ENCODE measurements at places on chromosomes 12 and 14. TPM values are rescaled to one million over a fixed set of nuclear protein-coding genes. Genes with fewer than 3 reads are reported as not detected.

DNA sequence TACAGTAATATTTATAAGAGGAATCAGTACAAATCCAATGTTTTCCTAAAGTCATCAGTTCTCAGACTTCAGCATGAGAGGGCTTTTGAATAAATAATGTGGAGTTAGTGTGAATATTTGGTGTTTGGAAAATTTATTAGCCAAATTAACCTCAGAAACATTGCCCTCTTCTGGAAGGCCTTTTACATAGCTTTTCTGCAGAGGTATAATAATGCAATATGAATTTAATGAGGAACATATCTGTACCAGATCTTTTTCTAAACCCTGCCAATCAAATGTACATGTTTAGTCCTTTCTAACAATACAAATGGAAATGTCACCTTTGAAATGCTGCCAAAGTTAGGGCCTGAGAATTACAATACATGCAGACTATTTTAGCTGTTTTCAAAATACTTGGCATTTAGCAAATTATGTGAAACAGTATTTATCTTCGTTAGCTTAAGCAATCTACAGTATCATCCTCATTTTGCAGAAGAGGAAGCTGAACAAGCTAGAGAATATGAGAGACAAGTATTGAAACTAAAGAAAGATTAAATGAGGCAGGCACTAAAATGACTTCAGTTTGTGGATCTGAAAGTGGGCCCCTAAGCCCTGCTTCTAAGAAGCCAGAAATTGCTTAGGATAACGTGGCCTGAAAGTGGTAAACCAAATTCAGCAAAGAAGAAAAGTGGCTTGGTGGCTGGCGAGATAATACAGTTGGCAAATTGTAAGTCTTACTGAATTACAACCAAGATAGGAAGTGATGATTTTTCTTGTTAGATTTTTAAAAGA lies 60.4 kb upstream of the MANSC4 start:
- peak; percentile 23 for DNase-seq

The JPH4 gene
- total RNA-seq = not detected

The INSM2 gene
- 0.27 TPM for total RNA-seq

GRCh38 chr12:102816816-102817434 lies 100.1 kb downstream of the PAH start:
- peak; percentile 70 for DNase-seq

DNA sequence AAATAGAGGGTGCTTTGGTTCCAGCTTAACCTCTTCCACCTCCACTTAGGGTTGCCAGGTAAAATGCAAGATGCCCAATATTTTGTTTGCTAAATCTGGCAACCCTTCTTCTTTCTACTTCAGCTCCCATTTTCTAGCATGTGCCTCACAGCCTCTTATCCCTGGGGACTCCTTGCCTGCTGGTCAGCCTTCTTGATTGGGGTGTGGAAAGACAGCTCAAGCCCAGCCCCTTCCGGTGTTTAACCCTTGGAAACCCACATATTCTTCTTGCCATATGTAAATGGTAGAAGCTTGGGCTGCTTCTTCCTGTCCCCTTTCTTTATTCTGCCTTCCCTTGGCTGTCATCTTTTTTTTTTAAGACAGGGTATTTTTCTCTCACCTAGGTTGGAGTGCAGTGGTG lies 5.7 kb downstream of the SPIC start:
- DNase-seq = peak; percentile 57

The SPX gene
- total RNA-seq = 2.6 TPM

The SOAT2 gene
- not detected for total RNA-seq

- no peak for DNase-seq
These were observed 17.4 kb downstream of the SGPP1 start for GRCh38 chr14:63710497-63710896.

- no peak for DNase-seq
These were observed 8.1 kb downstream of the DNAI7 start for GRCh38 chr12:25186788-25187402.

The ARG2 gene
- total RNA-seq = 3.1 TPM

DNA sequence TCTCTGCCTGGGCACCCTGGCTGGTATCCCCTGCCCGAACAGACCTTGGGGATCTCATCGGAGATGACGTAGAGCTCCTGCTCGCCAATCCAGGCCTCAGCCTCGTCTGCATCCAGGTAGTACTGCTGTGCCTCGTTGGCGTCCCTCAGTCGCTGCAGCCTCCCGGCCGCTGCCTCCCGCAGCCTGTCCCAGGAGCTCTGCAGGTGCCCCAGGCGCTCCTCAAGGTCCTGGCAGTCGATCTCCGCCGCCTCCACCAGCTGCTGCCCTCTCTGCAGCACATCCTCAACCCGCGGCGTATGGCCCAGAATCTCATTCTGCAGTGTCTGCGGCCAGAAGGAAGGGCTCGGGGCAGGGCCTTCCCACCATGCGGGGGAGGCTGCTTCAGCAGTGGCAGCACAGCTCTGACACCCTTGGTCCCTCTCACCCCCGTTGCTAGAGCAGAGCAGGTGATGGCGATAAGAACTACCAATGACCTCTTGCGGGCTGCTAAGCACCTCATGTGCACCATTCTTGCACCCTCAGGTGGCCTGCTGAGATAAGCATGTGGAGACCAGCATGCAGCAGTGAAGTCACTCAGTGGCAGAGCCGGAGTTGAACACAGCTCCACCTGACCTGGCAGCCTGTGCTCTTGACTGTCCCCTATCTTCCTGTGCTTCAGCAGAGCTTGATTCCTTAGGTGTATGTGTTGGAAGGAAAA lies 71.0 kb downstream of the PLEKHG3 start:
- DNase-seq = no peak

DNA sequence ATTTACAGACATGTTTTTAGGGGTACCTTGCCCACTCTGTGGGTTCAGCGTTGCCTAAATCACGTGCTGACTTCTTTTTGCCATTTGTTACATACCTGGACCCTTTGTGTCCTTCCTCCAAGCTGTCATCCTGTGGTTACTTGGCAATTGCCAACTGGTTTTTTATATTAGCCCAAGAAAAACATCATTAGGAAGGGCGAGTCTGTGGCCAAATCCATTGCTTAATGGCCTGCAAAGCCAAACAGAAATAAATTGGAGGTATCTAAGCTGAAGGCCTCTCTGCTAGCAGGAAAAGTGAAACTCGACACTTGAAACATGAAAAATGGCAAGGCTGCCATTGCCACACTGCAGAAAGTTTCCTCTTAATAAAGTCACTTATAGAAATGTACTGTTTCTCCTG lies 190.4 kb downstream of the NUAK1 start:
- no peak for DNase-seq

- no peak for DNase-seq
These were observed 68.6 kb downstream of the ACSS3 start for GRCh38 chr12:81146228-81147225.

DNA sequence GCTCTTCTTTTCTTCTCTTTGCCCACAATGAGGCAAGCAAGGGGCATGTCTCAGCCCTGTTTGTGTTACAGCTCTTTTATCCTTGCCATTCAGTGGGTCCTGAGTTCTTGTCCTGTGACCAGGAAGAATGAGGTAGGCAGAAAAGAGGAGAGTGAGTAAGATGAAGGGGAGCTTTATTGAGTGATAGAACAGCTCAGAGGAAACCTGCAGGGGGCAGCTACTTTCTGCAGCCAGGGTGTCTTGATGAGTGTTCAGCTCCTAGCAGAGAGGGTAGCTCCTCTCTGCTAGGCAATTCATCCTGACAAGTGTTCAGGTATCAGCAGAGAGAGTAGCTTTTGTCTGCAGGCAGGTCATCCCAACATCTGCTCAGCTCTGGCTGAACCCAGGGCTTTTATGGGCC lies 41.0 kb downstream of the HSD17B6 start:
- DNase-seq = peak; percentile 48

The KRT7 gene
- not detected for total RNA-seq

The CCDC92 gene
- total RNA-seq = 3.8 TPM

DNA sequence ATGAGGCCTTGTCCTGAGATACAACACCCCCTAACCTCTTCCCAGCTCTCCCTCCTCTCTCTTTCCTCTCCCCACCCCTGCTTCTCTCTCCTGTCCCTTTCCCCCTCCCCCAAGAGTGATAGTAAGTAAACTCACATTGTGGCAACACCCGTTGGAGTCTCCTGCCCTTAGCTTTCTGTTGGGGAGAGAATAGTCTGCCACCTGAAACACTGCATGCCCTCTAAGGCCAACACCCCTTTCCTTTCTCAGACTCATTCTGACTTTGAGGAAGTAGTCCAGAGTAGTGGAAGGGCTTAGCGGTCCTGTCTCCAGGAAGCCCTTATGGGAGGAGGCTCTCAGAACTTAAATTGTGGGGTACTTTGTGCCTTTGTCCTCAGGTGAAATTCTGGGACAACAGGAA lies 95.2 kb downstream of the PRKCH start:
- no peak for DNase-seq

The TAS2R42 gene
- not detected for total RNA-seq

DNA sequence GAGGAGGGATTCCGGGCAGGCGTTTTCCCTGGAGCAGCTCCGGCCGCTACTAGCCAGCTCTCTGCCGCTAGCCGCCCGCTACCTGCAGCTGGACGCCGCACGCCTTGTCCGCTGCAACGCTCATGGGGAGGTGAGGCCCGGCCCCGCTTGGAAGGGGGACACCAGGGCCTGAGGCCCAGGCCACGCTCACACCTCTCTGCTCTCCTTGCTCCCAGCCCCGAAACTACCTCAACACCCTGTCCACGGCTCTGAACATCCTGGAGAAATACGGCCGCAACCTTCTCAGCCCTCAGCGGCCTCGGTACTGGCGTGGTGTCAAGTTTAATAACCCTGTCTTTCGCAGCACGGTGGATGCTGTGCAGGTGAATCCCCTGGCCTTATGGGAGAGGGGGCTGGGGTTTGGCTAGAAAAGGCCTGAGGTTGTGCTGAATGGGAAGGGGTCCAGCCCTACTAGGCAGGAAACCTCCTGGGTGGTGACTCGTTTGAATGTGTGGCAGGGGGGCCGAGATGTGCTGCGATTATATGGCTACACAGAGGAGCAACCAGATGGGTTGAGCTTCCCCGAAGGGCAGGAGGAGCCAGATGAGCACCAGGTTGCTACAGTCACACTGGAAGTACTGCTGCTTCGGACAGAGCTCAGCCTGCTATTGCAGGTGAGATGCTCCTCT lies 597 bp downstream of the RNF31 start:
- DNase-seq = no peak

DNA sequence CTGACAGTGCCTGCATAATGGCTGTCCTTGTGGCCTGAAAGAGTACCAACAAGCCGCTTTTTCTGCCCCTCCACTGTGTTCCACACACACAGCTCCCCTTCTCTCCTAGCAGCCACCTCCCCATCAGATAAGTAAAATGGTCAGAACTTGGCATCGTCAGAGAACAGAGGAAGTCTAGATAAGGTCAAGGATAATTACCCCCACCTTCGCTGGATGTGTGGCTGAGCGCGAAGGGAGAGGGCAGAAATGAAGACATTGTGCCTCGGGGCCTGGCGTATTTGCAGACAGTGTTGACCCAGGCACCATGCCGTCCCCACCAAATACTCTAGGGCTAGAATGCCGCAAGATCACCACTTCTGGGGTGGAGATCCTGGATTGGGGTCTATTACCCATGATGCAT lies 30.6 kb downstream of the FBXO21 start:
- no peak for DNase-seq

The ENTPD5 gene
- total RNA-seq = 8.5 TPM

GRCh38 chr14:28766469-28766955 lies at the start of gene FOXG1:
TSS of gene FOXG1 (plus strand) at chr14:28766787. CDS start at chr14:28767280, 493 bp downstream.
- DNase-seq = peak; percentile 21
